ENCODE measurements at places on chromosomes 1 and 21.

DNA sequence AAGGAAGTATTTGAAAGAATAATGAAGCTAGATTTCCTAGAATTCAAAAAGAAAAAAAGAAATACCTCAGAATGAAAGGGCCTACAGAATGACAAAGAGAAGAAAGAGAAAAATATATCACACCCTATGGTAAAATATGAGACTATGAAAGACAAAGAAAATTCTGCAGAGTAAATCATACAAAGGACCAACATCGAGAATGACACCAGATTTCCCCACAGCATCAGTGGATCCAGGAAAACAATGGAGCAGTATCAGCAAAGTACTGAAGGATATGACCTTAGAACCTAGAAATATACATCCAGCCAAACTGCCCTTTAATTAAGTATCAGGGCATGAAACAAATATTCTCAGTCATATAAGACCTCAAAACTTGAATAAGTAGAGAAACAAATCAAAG, 21.2 kb upstream of the IFNAR2 start:
- DNase-seq = no peak

DNA sequence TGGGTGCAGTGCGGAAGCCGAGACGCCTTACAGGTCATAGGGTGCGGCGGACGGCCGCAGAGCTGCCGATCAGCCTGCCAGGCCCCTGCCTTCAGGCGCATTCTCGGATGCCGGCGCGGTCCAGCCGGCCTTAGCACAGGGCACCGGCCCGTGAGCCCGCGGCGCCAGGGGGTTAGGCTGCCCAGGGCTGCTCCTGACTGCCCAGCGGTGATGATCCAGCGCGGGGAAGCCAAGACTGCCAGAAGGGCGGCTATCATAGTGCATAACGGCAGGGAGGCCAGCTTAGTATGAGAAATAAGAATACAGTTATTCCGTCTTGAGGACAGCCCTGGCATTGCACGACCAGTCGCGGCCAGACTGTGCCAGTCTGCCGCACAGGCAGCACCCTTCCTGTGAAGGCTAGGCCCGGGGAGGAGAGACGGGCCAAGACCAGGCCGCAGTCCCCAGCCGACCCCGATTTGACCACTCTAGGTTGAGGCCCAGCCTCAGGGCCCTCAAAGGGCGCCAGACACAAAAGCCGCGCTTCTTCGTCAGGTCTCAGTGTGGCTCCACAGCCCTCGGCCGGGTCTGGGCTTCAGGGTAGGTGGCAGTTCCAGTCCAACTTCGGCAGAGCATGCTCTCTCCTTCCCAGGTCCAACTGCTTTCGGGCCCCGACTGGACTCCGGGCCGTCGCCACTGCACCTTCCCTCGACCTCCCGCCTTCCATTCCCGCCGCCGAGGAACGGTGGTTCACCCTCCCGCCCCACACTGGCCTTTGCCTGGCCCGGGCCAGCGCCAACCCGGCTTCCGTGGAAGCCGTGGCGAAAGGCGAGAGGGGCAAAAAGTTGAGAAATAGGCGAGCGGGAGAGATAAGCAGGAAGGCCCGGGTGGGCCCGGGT, 829 bp downstream of the ALX3 start:
- no peak for DNase-seq

- no peak for DNase-seq
Measured at GRCh38 chr1:245609354-245610150, 454.8 kb downstream of the KIF26B start.

GRCh38 chr1:107272321-107272720, 131.5 kb downstream of the NTNG1 start:
- no peak for DNase-seq

GRCh38 chr21:42096566-42096965, 25.4 kb downstream of the UMODL1 start:
- DNase-seq = no peak

- DNase-seq = no peak
Measured at GRCh38 chr1:210272666-210273065, 40.1 kb downstream of the SERTAD4 start.

DNA sequence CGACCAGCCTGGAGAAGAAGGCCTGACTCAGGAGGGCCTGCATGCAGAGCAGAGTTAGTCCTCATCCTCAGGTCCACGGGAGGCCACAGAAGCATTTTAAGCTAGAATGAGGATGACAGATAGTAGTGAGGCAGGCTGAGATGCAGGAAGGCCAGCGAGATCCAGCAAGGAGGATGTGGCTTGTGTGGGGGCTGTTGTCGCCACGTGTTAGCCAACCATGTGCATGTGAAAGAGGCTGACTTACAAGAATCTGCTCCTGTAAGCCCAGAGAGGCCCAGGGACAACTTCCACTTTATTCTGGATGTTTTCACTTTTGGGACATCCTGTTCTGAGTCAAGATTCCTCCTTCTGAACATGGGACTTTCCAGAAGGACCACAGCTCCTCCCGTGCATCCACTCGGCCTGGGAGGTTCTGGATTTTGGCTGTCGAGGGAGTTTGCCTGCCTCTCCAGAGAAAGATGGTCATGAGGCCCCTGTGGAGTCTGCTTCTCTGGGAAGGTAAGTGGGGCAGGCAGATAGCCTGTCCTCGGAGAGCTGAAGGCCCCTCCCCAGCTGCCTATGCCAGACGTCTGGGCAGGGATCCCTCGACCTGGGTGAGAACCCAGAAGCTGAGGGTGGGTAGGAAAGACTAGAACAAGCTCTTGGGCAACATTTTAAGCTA, at the start of gene SLAMF8:
Gene SLAMF8 (plus strand): TSS at position 433 of the 661 bp plus-strand sequence. CDS start 26 bp downstream, at position 459.
- peak; percentile 76 for DNase-seq

DNA sequence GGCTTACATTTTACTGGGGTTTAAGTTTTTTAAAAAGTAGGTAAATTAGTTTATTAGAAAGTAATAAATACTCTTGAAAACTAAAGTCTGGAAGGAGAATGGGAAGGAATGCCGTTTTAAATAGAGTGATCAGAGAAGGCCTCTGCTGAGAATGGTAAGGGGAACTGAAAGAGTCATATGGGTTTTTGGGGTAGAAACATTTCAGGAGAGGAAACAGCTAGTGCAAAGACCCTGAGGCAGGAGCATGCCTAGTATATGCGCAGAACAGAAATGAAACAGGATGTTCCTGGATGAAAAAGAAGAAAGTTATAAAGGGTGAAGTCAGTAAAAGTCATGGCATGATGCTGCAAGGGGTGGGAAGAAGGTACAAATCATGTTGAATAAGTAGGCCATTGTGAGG, 38.9 kb downstream of the ZC3H11B start:
- no peak for DNase-seq

DNA sequence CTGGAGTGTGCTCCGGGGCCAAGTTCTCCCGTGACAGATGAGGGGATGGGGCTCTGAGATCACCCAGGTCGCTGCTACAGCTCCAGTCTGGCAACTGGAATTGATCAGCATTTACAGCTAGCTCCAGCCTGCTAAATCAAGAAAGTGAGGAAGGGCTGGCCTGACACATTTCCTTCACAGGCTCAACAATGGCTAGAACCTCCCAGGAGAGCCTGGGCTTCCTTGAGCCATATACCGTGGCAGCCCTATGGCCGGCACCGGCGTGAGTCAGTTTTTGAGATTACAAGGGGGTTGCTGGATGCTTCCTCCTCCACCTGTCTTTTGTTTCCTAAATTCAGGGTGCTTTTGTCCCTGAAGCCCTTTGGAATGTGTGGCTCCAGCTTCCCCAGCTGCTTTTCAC, 104.2 kb downstream of the ETS2 start:
- DNase-seq = no peak
